CD4-positive, alpha-beta T cell treated with Interleukin-17A for 1 hour (primary cell): ENCODE measurements at places on chromosomes 11 and 22.
A peak's percentile ranks its signal among the peaks of the same experiment; 100 is the strongest.

DNA sequence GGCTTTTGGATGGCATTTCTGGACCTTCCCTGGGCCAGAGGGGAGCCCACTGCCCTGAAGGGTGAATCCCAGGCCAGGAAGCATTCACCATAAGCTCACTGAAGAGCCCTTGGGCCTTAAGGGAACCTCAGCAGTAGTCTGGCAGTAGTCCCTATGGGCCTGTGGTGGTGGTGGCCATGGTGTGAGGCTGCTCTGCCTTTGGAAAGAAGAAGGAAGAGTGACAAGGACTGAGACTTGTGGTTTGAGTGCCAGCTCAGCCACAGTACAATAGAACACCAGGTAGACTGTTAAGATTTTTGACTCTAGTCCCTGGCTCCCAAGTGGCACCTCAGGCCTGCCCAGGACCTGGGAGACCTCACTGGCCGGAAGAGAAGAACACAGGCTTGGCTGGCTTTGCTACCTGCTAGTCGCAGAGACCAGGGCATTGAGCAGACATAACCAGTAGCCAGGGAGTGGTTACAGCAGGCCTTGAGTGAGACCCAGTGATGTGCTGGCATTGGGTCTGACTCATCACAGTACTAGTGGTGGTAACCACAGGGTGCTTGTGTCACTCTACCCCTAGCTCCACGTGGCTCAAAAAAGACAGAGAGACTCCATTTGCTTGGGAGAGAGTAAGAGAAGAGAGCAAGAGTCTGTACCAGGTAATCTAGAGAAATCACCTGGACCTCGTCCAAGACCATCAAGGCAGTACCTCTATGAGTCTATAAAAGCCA lies 259.8 kb upstream of the BLID start:
- no peak for DNase-seq

DNA sequence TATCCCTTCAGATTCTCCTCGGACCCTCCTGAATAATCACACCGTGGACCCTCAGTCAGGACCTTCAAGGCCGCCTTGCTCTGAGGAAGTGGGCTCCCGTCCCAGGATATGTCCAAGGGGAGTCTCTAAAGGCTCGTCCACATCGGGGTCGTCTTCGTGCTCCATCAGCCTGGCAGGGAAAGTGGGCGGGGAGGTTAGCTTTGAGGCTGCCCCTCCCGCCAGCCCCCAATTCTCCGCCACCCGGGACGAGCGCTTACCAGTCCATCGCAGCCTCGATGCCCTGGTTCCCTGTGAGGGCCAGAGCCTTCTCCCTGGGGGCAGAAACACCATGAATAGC lies 472 bp downstream of the UBXN1 start:
- no peak for DNase-seq

DNA sequence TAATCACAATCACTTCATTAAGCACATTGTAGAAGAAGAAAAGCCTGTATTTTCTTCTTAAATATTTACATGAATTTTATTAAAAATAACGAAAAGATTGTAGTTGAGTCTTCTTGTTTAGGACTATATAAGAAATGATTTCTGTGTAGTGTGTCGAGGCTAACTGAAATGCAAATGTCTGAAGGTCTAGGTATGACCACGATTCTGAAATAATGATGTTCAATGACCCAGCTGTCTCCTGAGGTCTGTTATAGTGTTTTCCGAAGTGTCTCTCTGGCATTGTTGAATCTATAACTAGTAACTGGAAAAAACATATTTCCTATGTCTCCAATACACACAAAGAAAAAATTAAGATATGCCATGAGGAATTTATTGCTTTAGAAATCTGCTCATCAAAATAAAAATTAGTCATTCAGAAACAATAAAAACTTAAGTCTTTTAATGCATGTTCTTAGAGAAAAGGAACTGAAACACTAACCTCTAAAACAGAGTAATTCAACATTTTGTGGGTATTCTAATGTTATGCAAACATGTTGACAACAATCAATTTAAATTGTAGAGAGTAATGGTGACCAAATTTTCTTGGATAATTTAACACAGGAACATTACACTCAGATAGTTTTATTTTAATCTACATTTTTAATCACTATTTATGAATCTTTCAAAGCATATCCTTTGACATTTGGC lies 55.0 kb downstream of the CASP12 start:
- DNase-seq, result no peak

GRCh38 chr11:46198245-46199240 lies 77.3 kb upstream of the PHF21A start:
- DNase-seq, result no peak

DNA sequence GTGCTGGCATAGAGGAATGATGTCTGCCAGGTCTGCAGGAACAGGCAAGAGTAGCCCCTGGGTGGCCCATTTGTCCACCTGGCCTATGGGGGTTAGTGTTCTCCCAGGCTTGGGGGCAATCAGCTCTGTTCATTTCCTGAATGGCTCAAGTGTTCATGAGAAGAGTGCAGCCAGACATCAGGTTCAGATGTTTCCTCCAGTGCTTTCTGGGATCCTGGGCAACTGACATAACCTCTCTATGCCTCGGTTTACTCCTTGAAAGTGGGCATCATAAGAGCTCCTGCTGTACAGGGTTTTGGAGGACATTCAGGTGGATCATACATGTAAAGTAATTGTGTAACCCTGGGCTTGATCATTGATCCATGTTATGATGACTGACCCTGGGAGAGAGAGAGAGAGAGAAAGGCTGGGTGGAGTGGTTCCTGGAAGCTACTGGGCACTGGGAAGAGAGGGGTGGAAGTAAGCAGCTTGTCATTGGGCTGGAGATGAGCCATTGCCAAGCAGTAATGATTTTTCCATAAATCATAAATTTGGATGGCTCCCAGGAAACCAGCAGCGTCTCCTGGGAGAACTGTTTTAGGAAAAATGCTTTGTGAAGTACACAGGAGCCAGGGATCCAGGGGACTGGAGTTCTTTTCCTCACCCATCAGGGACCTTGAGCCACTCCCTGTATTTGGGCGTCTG lies 30.2 kb upstream of the ACCSL start:
- no peak for DNase-seq

DNA sequence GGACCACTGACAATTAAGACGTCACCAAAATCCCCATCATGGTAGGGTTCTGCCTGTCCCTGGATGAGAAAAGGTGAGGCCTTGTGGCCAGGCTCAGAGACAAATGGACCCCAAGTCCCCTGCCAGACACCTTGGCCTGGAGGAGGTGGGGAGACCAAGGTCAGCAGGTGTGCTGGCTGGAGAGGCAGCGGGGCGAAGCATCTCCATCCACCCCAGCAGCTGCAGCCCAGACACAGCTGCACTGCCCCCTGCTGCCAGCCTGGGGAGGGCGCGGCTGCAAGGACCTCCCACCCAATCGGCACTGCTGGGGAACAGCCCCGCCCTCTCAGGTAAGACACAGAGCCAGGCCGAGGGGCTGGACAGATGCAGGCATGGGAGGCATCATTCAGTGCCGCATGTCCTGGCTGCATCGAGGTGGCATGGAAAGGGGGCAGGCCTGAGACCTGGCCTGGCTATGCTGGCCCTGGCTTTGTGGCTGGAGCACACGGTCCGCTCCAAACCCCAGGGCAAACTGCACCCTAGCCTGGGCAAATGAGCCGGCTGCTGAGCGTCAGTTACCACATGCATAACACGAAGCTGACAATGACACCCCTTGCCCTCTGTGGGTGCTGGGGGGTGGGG lies 12.2 kb upstream of the MFNG start:
- DNase-seq, result peak; percentile 77

GRCh38 chr11:130548491-130548833 lies 100.0 kb downstream of the ADAMTS15 start:
- DNase-seq, result no peak
